ENCODE measurements at places on chromosomes 12 and 14.
A peak's percentile ranks its signal among the peaks of the same experiment; 100 is the strongest.

GRCh38 chr14:92225731-92226130, 97.2 kb upstream of the SLC24A4 start:
- no peak for DNase-seq

DNA sequence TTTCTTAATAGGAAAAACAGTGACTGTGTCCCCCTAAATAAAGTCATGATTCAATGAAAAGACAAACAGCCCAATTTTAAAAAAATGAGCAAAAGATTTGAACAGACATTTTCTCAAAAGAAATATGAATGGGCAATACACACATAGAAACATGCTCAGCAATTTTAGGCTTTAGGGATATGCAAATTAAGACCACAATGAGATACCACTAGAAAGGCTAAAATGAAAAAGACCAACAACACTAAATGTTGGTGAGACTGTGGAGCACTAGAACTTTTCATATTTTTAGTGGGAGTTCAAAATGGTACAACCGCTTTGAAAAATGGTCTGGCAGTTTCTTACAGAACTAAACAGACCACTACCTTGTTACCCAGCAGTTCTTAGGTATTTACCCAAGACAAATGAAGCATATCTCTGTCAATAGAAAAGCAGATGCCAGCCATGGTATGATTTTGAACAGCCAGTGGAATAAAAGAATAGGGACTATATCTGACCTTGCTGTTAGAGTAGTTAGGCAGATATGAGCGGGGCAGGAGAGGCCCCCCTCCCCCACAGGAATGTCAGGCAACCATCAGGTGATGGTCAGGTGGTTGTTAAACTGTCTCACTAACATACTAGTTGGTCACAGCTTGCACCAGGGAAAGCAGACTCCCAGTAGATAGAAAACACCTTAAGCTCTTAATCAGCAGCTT, 108.8 kb downstream of the PRKCH start:
- no peak for DNase-seq

DNA sequence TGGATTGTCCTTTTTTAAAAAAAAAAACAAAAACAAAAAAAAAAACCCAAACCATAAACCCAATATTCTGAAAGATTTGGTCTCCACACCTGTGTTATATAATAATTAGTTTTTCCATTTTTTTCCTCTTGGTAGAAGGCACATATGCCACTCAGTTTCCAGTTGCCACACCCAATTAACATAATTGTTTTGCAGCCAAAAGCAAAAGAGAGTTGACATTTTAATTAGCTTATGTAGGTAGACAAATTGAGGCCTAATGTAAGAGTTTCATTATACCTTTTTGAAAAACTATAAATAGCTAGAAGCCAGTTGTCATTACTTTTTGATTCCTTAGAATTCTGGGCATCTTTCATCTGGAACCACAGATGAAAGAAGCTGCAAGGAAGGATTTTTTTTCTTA, 21.0 kb downstream of the PTPN11 start:
- no peak for DNase-seq

GRCh38 chr12:65248656-65249633, 29.5 kb upstream of the MSRB3 start:
- no peak for DNase-seq

GRCh38 chr12:105814283-105814682, 324.5 kb downstream of the NUAK1 start:
- no peak for DNase-seq

GRCh38 chr12:28035500-28035899, 63.0 kb upstream of the PTHLH start:
- no peak for DNase-seq

DNA sequence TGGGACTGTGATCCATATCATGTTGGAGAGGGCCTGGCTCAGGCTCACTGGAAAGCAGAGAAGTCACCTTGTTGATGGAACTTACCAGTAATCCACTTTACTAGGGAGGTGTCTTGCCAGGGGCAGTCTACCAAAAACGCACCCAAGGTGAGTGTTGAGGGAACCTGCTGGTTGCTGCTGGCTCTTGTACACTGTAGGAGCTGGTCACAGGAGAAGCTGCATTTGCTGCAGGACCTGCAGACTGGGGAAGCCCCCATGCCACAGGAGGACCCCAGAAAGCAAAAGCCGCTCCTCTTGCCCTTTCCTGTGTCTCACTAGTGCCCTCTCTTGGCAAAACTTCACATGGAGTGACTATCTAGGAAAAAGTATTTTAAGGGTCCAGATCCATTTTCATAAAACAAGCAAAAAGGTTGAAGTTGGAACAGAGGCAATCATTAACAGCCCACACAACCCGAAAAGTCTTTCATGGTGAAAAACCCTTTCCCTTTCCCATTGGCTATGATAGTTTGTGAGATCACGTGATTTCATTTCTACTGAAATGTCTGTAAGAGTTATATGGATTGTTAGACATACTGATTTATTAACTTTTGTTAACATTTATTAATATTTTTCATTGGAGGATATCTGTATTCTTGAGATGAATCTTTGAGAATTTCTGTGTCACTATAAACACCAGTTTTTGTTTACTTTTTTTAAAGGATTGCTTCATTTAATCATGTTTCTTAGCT, 59.2 kb downstream of the RASSF8 start:
- no peak for DNase-seq

DNA sequence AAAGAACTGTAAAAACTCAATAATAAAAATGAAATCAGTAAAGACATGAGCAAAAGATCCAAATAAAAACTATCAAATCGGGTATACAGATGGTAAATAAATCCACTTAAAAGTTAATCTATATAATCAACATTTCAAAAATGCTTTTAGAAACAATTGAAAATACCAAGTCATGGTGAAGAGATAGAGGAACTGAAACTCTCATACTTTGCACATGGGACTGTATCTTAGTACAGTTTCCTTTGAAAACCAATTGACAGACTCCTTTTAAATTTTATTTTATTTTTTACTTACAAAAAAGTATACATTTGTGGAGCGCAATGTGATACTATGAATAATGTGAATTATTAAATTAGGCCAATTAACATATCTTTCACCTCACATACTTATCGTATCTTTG, 98.6 kb upstream of the FAR2 start:
- DNase-seq: no peak

DNA sequence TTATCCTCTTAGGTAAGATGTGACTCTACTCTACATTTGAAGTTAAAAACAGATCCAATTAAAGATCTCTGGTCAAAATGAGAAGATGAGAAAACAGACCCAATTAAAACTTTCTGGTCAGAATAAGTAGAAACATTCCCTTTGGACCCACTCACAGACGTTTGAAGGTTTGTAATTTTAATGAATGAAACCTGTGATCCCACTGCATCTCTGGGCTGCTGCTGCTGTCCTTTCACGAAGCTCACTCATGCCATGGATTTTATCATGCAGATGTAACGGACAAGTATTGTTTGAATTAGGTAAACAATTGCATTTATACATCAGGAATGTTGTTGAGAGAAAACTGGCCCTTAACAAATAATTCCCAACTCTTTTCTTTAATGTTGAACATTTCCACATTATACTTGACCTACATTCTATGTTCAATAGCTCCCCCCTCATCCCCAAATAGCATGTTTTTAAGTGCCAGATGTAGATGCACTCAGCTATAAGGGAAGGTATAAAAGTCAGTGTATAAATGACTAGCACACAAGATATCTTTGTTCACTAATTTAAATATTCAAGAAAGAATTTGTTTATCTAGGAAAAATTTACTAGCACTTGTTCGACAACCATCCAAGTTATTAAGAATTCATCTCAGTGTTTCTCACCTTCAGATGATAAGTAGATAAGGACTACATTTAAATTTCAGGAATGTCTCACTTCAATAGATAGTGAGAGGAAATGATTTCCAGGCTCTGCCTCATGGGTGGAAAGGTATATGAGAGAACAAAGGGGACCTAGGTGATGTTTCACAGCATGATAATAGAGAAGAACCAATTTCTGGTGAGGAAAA, 202.3 kb upstream of the LMNTD1 start:
- no peak for DNase-seq

- DNase-seq: no peak
These were observed 16.9 kb downstream of the EVL start for GRCh38 chr14:100081997-100082625.

DNA sequence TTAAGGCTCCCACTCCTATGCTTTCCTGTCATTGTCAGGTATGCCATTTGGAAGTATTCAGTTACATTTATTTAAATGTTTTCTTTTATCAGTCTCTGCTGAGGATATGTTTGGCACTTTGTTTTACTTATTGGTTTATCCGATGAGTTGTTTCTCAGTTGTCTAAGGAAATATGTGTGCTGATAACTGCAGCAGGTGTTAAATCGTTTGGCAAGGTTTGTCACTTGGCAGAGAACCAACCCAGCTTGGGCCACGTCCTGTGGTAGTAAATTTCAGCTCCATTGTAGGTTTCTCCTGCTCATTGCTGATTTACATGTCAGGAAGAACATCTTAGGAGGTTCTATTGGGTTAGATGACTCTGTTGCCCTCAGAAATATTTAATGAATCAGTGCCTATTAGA, 22.0 kb upstream of the MGST1 start:
- no peak for DNase-seq

DNA sequence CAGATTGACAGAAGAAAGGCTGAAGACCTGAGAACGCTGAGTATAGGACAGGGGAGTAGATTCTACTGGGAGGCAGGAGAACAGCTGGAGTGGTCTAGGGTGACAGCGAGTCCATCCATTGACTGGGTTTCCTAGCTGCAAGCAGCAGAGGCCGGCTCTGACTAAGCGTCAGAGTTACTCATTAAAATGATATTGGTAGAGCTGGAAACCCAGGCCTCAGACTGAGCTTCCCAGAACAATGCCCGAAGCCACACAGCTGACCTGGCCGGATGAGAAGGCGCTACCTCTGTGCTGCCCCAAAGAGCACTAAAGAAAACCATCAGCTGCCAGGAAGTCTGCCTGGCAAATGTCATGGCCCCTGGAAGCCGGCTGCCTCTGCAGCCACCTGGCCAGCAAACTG, 78.5 kb upstream of the FZD10 start:
- DNase-seq: no peak

GRCh38 chr12:89857652-89858274, 149.1 kb upstream of the ATP2B1 start:
- no peak for DNase-seq

DNA sequence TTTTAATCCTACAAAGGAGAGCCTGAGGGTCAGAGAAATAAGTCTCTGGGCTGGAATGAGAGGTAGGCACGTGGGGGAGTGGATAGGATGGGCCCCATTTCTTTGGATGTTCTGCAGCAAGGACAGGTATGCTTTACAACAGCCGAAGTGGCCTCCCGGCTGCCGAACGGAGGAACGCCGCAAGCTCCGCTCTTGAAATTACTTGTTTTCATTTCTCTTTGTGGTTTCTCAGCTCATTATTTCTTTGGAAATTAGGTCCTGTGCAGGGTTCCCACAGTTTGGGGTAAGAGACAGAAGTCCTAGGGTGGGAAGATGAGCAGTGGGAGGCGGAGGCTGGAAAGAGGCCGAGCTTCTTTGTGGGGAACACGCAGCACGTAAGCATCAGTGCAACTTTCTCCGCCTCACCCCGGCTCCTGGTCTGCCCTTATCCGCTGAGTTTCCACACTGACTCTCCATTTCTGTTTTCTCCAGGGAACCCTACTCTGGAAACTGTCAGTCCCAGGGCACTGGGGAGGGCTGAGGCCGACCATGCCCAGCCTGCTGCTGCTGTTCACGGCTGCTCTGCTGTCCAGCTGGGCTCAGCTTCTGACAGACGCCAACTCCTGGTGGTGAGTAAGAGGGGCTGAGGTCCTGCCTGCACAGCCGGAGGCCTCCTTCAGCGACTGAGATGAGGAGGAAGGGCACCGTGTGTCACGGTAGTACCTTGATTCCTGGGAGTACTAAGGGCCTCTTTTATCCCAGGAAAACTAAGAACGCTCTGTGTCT, 2.0 kb downstream of the WNT5B start:
- no peak for DNase-seq

DNA sequence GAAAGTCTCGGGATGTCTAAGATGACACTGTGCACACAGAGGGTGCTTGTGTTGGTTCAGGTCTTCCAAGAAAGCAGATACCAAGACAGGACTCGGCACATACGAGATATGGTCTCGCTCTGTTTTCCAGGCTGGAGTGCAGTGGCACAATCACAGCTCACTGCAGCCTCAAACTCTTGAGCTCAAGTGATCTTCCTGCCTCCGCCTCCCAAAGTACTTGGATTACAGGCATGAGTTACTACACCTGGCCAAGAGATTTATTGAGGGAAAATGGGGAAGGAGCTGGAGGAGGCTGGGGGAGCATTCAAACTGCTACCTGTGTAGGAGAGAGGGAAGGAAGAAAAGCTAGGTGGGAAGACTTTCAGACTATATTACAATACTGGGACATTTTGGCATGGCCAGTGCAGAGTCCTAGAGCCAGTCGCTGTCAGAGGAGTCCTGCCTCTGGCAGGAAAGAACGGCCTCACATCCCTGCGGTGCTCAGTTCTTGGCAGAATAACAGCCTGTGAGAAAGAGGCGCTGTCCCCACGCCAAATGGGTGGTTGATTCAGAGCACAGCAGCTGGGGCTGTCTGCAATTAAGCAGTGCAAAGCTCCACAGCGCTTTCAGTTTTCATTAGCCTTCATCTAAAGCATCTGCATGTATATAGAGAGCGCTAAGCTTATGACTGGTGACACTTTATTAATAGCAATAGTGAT, 18.3 kb downstream of the SLC17A8 start:
- DNase-seq: no peak

DNA sequence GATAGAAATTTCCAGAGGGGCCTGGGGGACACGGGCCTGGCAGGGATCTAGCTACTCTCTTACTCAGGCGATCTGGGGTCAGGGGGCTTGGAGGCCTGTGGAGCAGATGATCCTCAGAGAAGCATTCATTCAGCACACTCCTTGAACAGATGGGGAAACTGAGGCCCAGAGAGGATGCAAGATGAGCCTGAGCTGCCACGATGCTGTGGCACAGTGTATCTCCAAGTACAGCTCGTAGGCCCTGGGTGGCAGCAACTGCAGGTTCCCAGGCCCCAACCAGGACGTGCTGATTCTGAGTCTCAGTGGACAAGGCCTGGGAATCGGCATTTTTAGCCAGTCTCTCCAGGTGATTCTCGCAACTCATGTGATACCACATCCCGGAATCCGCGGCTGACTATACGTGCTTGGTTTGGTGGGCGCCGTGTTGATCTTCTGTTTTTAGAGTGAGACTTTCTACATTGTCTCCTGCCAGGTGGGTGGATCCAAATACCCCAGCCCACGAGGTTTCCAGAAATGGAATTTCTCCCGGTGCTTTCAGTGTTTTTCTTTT, 22.5 kb downstream of the ADGRD1 start:
- no peak for DNase-seq

DNA sequence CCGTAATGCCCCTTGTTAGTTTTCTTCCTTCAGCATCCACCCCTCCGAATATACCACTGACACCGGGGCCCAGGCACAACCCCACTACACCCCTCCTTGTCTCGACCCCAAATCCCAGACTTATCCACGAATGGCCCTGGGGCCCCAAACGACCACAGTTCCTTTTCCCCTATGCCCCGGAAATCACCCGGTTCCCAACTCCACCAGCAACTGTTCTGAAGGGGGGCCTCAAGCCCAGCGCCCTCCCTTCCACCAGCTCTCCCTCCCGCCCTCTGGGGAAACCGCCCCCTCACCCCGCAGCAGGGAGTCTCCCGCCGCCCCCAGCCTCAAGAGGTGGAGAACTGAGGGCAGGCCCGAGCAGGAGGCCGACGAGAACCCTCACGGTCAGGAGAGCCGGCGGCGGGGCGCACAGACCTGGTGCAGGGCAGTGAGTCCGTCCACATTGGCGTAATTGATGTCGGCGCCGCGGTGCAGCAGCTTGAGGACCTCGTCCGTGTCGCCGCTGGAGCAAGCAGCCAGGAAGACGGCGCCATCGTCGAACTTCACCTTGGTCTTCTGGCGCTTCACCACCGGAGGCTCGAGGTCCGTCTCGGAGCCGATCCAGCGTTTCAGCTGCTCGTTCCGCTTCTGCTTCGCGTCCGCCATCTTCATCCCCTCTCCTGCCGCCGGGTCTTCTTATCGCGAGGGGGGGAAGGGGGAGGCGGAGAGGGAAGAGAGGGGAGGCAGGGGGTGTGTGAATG, 446 bp downstream of the PPP1R12A start:
- peak; percentile 18 for DNase-seq
